ENCODE measurements at places on chromosomes 4 and X. TPM values are rescaled to one million over a fixed set of nuclear protein-coding genes. Genes with fewer than 3 reads are reported as not detected.

FGFBP2 gene
- total RNA-seq: 0.15 TPM

SPANXD gene
- not detected for total RNA-seq

C4orf54 gene
- not detected for total RNA-seq

CORIN gene
- total RNA-seq: not detected

RHOXF1 gene
- total RNA-seq: not detected

JCHAIN gene
- total RNA-seq: not detected

TBX22 gene
- total RNA-seq: 0.53 TPM

EFHC2 gene
- total RNA-seq: 3.2 TPM

SPANXN3 gene
- not detected for total RNA-seq

HSPA4L gene
- total RNA-seq: 0.77 TPM

- no peak overlapping the region for H3K27ac ChIP-seq
- no peaks in the 10 kb centered on the region for H3K27me3 ChIP-seq
- DNase-seq: peak; percentile 44
- no peaks in the 10 kb centered on the region for H3K36me3 ChIP-seq
- peak overlapping the region; percentile 6 for H3K4me3 ChIP-seq
Observed at GRCh38 chrX:110584083-110584482, 211.5 kb downstream of the CHRDL1 start.

- H3K27me3 ChIP-seq: no peaks in the 10 kb centered on the region
- no peak for DNase-seq
Observed at GRCh38 chr4:52789774-52790173, 38.5 kb upstream of the ERVMER34-1 start.

- no peaks in the 10 kb centered on the region for H3K36me3 ChIP-seq
- no peaks in the 10 kb centered on the region for H3K4me1 ChIP-seq
- H3K27ac ChIP-seq: no peak overlapping the region
- H3K4me3 ChIP-seq: no peak overlapping the region
- no peak for DNase-seq
Observed at GRCh38 chr4:158459085-158459820, 62.4 kb upstream of the RXFP1 start.

GRCh38 chr4:98951710-98952109 lies 22.8 kb upstream of the EIF4E start:
- H3K27ac ChIP-seq: no peak overlapping the region
- no peaks in the 10 kb centered on the region for H3K36me3 ChIP-seq
- DNase-seq: no peak
- H3K4me3 ChIP-seq: no peak overlapping the region
- H3K27me3 ChIP-seq: no peaks in the 10 kb centered on the region

DNA sequence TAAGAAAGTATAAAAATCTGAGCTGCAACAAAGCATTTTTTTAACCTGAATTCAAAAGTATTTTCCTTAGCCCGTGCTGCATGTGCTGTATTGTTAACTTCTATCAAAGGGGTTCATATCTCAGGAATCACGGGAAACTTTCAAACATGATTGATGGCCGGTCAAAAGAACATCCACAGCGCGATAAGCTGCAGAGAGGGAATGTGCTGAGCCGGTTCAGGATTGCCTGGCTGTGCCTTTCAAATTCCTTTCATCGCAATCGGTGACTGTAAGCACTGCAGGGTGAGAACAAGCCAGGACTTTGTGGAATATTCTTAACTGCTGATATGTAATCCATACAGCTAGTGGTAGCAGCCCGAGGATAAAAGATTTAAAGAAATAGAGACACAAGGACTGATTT lies 210.9 kb upstream of the NOCT start:
- peak; percentile 54 for DNase-seq
- no peaks in the 10 kb centered on the region for H3K36me3 ChIP-seq
- H3K27ac ChIP-seq: no peak overlapping the region

GRCh38 chrX:129733335-129733734 lies 5.4 kb upstream of the XPNPEP2 start:
- no peak overlapping the region for H3K4me3 ChIP-seq
- no peak overlapping the region for H3K27ac ChIP-seq
- no peaks in the 10 kb centered on the region for H3K27me3 ChIP-seq
- H3K4me1 ChIP-seq: no peaks in the 10 kb centered on the region
- H3K36me3 ChIP-seq: no peaks in the 10 kb centered on the region

GRCh38 chrX:139091066-139091465 lies 379.5 kb upstream of the FGF13 start:
- no peaks in the 10 kb centered on the region for H3K36me3 ChIP-seq
- no peak overlapping the region for H3K4me3 ChIP-seq
- no peak for DNase-seq
- no peaks in the 10 kb centered on the region for H3K4me1 ChIP-seq

All from neural progenitor cell (in vitro differentiated cells).